ENCODE measurements at places on chromosomes 4 and X.

GRCh38 chr4:110306303-110306702, 107.9 kb upstream of the ELOVL6 start:
- DNase-seq, result no peak

DNA sequence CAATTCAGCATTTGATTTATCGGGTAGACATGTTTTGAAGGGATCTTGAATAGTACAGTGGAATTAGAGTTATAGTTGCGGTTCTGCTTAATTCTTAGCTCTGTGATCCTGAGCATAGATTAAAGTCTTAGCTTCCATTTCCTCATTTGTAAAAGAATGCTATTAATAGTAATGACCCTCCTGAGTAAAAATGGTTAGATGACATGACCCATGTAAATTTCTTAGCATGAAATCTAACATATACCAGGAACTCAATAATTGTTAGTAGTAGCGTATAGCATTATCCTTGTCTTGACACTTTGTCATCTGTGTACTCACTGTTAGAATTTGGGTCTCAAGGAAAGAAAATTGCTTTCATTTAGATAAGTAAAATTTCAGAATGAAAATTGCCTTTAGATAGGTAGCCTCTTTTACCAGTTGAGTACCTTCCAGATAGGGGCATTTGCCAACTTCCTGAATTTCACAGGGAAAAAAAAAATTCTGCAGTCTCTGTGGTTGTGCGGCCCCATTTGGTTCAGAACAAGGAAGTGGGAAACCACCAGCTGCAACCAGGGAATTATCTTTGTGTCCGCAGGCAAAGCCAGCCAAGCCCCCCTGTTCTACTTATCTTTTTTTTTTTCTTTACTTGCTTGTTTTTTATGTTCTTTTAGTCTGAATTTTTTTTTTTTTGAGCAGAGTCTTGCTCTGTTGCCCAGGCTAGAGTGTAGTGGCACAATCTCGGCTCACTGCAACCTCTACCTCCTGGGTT, 86.9 kb downstream of the TMEM164 start:
- DNase-seq, result no peak

- DNase-seq, result no peak
Observed at GRCh38 chr4:162101337-162101736, 62.5 kb downstream of the FSTL5 start.

GRCh38 chrX:49991758-49992157, 69.4 kb downstream of the CLCN5 start:
- DNase-seq, result no peak

DNA sequence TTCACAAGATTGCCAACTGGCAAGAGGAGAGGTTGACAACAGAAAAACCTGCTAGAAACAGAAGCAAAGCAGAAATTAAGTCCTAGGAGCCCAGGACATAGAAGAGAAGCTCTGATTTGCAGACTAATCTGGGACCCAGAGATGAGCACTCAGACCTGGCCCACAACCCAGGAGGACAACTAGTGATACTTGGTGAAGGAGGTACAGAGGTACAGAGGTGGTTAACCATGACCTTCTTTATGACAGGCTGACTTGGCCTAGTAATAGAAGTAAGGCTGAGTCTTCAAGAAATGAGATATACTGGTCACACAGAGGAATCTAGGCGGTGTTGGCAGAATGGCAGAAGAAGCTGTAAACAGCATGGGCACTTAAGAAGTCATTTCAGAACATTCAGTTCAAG, 43.6 kb downstream of the ANXA5 start:
- DNase-seq, result no peak

GRCh38 chrX:78527263-78527662, 131.9 kb downstream of the RTL3 start:
- peak; percentile 40 for DNase-seq

- no peak for DNase-seq
Observed at GRCh38 chr4:122603156-122603574, 17.7 kb downstream of the IL21 start.

- no peak for DNase-seq
Observed at GRCh38 chr4:89420507-89420906, 112.9 kb upstream of the GPRIN3 start.

All from activated CD8-positive, alpha-beta memory T cell treated with anti-CD3 and anti-CD28 coated beads, Interleukin-2, amount 10 ng/mL, durations not matched to agents 7 days and 5 days (primary cell).